ENCODE measurements at places on chromosomes 7 and 10.

GRCh38 chr10:131363416-131363815 is 51.9 kb upstream of the TCERG1L start:
- no peaks in the 10 kb centered on the region for H3K36me3 ChIP-seq
- no peak overlapping the region for H3K4me3 ChIP-seq
- no peak for DNase-seq
- no peak overlapping the region for H3K27ac ChIP-seq
- no peaks in the 10 kb centered on the region for H3K27me3 ChIP-seq

GRCh38 chr7:44650772-44651171 is 44.3 kb downstream of the OGDH start:
- H3K36me3 ChIP-seq, result peaks cover 44% of the 10 kb centered on the region
- no peak overlapping the region for H3K4me3 ChIP-seq
- H3K27ac ChIP-seq, result no peak overlapping the region
- H3K27me3 ChIP-seq, result no peaks in the 10 kb centered on the region
- H3K4me1 ChIP-seq, result no peaks in the 10 kb centered on the region

- no peaks in the 10 kb centered on the region for H3K27me3 ChIP-seq
- H3K4me3 ChIP-seq, result no peak overlapping the region
- no peaks in the 10 kb centered on the region for H3K36me3 ChIP-seq
- DNase-seq, result no peak
- no peaks in the 10 kb centered on the region for H3K4me1 ChIP-seq
- H3K27ac ChIP-seq, result no peak overlapping the region
These were observed 63.7 kb upstream of the CREB5 start for GRCh38 chr7:28348636-28349035.

DNA sequence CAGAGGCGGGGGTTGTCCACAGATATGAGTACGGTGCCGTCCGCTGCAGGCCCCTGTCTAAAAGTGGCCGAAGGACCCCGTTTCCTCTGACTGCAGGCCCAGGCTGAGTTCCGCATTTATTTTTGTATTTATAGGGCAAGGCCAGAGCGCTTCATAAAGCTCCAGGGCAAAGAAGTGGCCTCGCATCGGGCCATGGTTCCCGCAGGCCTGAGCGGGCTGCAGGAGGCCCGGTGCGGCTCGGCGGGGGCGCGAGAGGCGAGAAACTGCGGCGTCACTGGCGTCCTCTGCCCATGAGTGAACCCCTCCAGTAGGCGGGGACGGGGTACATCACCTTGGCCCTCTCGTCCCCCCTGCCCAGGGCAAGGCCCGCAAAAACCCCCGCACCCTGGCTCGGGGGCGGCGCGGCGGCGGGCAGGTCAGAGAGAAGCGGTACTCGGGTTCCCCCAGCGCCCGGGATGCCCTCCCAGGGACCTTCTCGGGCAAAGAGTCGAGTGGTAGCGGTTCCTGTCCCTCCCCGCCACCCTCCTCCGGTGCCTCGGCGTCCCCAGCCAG is 355.7 kb downstream of the DNAJB6 start:
- H3K27me3 ChIP-seq, result peaks cover 24% of the 10 kb centered on the region
- peaks cover 15% of the 10 kb centered on the region for H3K4me1 ChIP-seq
- DNase-seq, result no peak
- H3K4me3 ChIP-seq, result no peak overlapping the region
- H3K27ac ChIP-seq, result no peak overlapping the region

- no peak overlapping the region for H3K27ac ChIP-seq
- DNase-seq, result no peak
- no peak overlapping the region for H3K4me3 ChIP-seq
- no peaks in the 10 kb centered on the region for H3K4me1 ChIP-seq
- H3K36me3 ChIP-seq, result no peaks in the 10 kb centered on the region
These were observed 212.1 kb downstream of the VTI1A start for GRCh38 chr10:112658900-112659638.

GRCh38 chr10:69501657-69502056 is 50.4 kb downstream of the TSPAN15 start:
- no peaks in the 10 kb centered on the region for H3K4me1 ChIP-seq
- no peaks in the 10 kb centered on the region for H3K27me3 ChIP-seq
- DNase-seq, result no peak
- no peaks in the 10 kb centered on the region for H3K36me3 ChIP-seq
- H3K4me3 ChIP-seq, result no peak overlapping the region

GRCh38 chr7:150903606-150904005 is 51.3 kb downstream of the AOC1 start:
- DNase-seq, result no peak
- H3K27me3 ChIP-seq, result peaks cover 23% of the 10 kb centered on the region
- H3K4me1 ChIP-seq, result peaks cover 5% of the 10 kb centered on the region
- no peak overlapping the region for H3K4me3 ChIP-seq

GRCh38 chr7:14858866-14859265 is 43.7 kb downstream of the DGKB start:
- no peaks in the 10 kb centered on the region for H3K36me3 ChIP-seq
- no peaks in the 10 kb centered on the region for H3K4me1 ChIP-seq
- H3K27me3 ChIP-seq, result no peaks in the 10 kb centered on the region

DNA sequence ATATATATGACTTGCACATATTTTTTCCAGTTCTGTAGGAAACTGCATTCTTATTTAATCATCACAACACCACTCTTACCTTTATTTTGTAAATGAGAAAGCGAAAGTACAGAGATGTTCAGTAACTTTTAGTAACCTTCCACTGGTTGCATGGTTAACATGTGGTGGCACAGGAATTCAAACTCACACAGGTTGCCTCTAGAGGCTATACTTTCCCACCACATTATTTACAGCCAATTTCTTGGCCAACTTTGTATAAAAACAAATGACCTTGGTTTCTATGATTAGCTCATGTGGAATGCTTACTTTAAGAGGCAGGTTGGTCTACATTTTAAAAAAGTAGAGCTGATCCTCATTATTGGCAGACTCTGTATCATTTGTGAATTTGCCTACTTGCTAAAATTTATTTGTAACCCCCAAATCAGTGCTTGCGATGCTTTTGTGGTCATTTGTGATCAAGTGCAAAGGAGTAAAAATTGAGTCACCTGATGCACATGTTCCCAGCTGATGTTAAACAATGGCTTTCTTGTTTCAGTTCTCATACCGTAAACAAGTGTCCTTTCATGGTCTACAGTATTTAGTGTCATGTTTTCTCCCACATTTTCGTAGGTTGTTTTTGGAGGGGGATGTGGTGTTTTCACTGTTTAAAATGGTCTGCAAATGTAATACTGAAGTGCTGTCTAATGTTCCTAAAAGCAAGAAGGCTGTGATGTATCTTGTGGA is 14.8 kb downstream of the BBS9 start:
- H3K36me3 ChIP-seq, result peaks cover 2% of the 10 kb centered on the region
- no peak for DNase-seq
- H3K27ac ChIP-seq, result no peak overlapping the region
- no peak overlapping the region for H3K4me3 ChIP-seq

DNA sequence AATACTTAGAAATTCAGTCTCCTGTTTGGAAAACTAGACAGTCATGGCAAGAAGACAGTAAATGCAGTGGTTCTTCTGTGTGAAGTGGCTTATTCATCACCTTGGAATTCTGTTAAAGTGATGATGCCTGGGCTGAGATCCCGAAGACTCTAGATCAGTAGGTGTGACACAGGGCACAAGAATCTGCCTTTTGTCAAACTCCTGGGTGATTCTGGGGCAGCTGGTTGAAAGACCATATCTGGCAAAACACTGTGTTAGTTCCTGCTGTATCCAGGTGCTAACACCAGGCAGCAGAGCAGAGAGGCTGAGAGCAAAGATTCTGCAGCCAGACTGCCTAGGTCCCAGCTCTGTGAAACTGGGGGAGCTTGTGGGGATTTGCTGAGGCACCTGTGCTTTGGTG is 26.5 kb downstream of the MRC1 start:
- H3K36me3 ChIP-seq, result no peaks in the 10 kb centered on the region
- H3K27me3 ChIP-seq, result no peaks in the 10 kb centered on the region
- H3K27ac ChIP-seq, result no peak overlapping the region
- H3K4me1 ChIP-seq, result peaks cover 4% of the 10 kb centered on the region

DNA sequence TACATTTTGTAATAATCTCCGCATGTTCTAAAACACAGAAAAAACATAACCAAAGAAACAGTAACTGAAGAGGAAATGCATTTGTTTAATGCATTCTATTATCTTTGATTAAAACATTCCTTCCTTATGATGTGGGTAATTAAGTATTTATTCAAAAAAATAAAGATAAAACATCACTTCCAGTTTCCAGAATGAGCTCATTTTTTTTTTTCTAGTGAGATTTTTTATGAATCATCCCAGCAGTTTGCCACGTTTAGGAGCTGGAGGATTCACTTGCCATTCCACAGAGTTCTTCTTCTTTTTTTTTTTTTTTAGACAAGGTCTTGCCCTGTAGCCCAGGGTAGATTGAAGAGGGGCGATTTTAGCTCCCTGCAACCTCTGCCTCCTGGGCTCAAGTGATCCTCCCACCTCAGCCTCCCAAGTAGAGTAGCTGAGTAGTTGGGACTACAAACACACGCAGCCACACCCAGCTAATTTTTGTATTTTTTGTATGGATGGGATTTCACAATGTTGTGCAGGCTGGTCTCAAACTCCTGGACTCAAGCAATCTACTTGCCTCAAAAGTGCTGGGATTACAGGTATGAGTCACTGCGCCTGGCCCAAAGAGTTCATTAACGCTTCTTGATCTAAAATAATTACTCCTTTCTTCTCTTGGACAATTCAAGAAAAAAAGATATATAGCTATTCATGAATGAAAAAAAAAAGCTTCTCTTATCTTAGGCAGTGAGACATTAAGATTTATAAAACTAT is 177.3 kb downstream of the DKK1 start:
- H3K27ac ChIP-seq, result no peak overlapping the region
- no peaks in the 10 kb centered on the region for H3K4me1 ChIP-seq
- H3K36me3 ChIP-seq, result no peaks in the 10 kb centered on the region

DNA sequence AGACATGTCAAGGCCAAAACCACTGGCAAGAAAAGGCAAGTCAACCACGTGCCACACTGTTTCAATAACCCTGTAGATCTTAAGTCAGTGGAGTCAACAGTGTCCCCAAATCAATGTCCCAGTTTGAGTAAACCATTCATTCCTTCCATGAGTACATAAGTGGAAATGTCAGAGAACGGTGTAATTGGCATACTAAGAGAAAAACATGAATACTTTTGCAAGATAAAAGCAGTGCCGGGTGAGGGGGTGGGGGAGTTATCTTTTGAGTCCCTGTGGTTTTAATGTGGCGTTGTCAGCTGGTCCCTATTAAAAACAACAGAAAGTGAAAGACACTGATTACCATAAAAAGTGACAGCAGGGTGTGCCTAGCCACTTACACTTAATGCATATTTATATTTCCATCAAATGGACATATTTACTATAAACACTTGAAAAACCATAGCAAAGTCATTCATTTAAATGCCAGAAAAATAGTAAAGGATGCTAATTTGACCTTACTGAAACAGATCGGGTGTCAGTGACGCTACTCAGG is 37.8 kb downstream of the RSU1 start:
- no peaks in the 10 kb centered on the region for H3K36me3 ChIP-seq
- peaks cover 12% of the 10 kb centered on the region for H3K4me1 ChIP-seq
- no peak overlapping the region for H3K27ac ChIP-seq

- no peaks in the 10 kb centered on the region for H3K27me3 ChIP-seq
- no peaks in the 10 kb centered on the region for H3K4me1 ChIP-seq
- H3K4me3 ChIP-seq, result no peak overlapping the region
- H3K36me3 ChIP-seq, result no peaks in the 10 kb centered on the region
These were observed 248.6 kb downstream of the GFRA1 start for GRCh38 chr10:116024271-116024878.

GRCh38 chr10:28294809-28295208 is 8.1 kb downstream of the MPP7 start:
- no peak for DNase-seq
- no peaks in the 10 kb centered on the region for H3K4me1 ChIP-seq
- H3K27ac ChIP-seq, result no peak overlapping the region
- no peaks in the 10 kb centered on the region for H3K27me3 ChIP-seq

- DNase-seq, result peak; percentile 52
- no peak overlapping the region for H3K27ac ChIP-seq
- H3K27me3 ChIP-seq, result no peaks in the 10 kb centered on the region
- H3K4me1 ChIP-seq, result no peaks in the 10 kb centered on the region
These were observed 78.6 kb upstream of the C10orf90 start for GRCh38 chr10:126749015-126749655.

- peaks cover 61% of the 10 kb centered on the region for H3K36me3 ChIP-seq
- no peaks in the 10 kb centered on the region for H3K4me1 ChIP-seq
- no peak overlapping the region for H3K4me3 ChIP-seq
- no peak for DNase-seq
- no peaks in the 10 kb centered on the region for H3K27me3 ChIP-seq
These were observed 44.3 kb downstream of the PFKP start for GRCh38 chr10:3111621-3112163.

DNA sequence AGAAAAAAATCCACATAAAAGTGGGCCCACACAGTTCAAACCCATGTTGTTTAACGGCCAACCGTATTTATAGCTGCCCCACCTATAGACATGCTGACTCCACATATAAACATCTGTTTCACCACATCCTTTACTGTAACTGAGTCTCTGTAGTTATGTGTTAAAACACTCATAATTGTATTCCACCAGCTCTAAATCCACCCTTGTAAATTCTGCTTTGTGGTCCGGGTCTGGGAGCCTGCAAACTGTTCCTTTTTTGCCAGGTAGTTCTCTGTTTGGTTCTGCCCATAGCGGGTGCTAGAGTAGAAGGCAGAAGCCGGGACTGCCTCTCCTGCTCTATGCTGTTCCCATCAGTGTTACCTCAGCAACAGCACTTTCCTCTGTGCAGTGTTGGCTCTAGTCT is 20.2 kb upstream of the FHIP2A start:
- H3K27me3 ChIP-seq, result no peaks in the 10 kb centered on the region
- no peak overlapping the region for H3K27ac ChIP-seq
- no peak overlapping the region for H3K4me3 ChIP-seq
- H3K4me1 ChIP-seq, result peaks cover 12% of the 10 kb centered on the region

DNA sequence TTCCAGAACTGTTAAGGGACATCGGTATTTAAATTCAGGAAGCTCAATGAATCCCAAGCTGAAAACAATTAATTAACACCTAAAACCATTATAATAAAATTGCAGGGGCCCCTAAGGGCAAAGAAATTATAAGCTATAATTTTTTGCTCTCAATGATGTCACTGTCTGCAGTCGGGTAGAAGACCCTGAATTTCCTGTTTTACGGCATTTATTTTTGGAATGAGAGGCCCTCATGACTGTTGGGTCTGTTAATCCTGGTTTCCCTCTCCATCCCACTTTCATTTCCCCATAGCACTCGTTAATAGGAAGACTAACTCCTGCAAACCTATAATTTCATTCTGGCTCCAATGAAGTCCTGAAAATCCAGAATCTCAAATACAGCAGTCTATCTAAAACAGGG is 25.8 kb upstream of the GPR37 start:
- no peak overlapping the region for H3K27ac ChIP-seq
- no peak for DNase-seq
- H3K36me3 ChIP-seq, result no peaks in the 10 kb centered on the region
- H3K4me1 ChIP-seq, result no peaks in the 10 kb centered on the region

- no peak overlapping the region for H3K27ac ChIP-seq
- H3K27me3 ChIP-seq, result no peaks in the 10 kb centered on the region
- DNase-seq, result no peak
- H3K4me3 ChIP-seq, result no peak overlapping the region
These were observed 101.0 kb upstream of the AGR3 start for GRCh38 chr7:16982640-16983350.
